ENCODE measurements at places on chromosomes 1 and 21.

DNA sequence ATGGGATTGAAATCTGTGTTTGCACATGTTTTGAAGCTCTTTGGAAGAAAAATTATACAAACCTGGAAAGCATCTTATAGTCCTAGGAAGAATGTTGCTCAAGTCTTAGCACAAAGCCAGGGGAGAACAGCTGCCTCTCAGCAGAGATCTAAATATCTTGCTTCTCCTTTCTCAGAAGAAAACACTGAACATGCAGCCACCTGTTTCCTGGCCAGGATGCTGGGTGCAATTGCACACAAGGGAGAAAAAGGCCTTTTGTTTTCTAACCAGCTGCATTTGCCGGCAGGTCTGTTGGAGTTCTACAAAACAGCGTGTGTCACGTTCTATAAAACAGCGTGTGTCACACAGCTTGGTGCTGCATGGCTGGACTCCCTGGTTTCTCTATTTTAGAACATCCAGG, 259.6 kb upstream of the PLD5 start:
- DNase-seq, result no peak

GRCh38 chr1:29584776-29585175, 348.5 kb downstream of the PTPRU start:
- DNase-seq, result no peak

- DNase-seq, result no peak
Observed at GRCh38 chr21:45149021-45149420, 74.6 kb downstream of the ADARB1 start.

- no peak for DNase-seq
Observed at GRCh38 chr21:28683982-28684752, 308.5 kb downstream of the LTN1 start.
